ENCODE measurements at places on chromosomes 1 and 21.
A peak's percentile ranks its signal among the peaks of the same experiment; 100 is the strongest.

- no peak for DNase-seq
Measured at GRCh38 chr1:199123615-199124014, 484.8 kb downstream of the PTPRC start.

GRCh38 chr1:6118415-6118814 is 61.7 kb downstream of the CHD5 start:
- no peak for DNase-seq

DNA sequence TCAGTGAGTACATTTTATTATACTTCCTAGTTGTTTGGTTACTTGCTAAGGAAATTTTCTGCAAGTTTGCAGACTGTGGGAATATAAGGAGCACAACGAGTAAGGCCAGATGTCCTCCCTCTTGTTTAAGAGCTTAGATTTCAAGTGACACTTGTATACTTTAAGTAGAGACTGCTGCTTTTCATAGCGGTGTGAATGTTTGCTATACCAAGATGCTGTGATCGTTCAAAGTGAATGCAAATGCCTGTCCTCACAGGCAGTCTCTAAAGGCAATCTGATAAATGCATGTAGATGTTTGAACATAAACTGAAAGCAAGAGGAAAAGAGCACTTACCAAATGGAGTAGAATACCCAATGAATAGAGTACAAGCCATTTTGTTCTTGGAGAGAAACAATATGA is 226.4 kb downstream of the NRIP1 start:
- DNase-seq, result no peak

- DNase-seq, result no peak
Measured at GRCh38 chr1:84382127-84382526, 16.2 kb upstream of the DNASE2B start.

- peak; percentile 69 for DNase-seq
Measured at GRCh38 chr1:167439301-167439988, 78.9 kb downstream of the CD247 start.

DNA sequence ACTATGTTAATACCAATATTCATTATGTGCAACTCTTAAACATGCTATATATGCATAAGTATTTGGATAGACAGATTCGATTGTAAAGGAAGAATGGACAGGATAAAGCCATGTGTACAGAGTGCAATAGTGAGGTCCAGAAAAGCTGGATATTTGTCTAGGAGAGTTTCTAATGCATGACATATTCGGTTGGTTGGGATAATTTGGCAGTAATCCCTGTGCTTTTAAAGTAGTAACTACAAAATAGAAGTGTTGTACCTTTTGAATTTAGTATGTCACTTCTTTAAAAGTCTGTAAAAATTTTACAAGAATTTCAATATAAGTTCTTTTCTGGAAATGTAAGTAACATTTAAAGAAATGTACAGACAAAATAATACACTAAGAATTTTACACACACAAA is 774.5 kb downstream of the USP25 start:
- DNase-seq, result no peak

DNA sequence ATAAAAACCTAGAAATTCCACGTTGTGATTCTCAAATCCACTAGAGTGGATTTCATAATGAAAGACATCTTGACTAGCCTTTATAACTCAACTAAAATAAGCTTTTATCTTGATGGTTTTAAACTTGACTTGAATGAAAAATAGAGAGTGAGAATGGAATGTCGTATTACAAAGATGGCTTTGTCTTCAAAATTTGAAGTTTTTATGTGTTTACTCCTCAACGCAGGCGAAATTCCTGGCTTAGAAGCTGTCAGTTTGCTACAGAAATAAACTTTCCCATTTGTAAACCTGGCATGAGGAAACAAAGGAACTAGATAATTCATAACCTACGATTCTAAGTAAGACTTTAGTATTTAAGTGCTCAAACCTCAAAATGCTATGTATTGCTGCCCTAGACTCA is 90.0 kb upstream of the KRTAP19-8 start:
- no peak for DNase-seq

DNA sequence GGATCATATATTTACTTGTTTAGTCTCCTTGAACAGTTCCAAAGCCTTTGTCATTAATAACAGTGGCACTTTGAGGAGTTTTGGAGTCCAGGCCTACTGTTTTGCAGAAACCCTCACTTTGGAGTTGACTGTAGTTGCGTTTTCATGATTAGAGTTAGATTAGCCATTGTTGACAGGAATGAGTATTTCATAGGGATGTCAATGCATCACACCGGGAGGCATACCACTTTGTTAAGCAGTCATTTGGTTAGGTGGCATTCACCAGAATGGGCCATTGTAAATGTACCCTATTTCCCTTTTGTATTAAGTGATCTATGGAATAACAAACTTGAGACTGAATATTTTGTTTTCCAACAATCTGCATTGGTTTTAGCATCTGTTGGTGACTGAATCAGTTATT is 11.8 kb downstream of the MRPS6 start:
- DNase-seq, result no peak

- no peak for DNase-seq
Measured at GRCh38 chr1:55329808-55330432, 114.8 kb upstream of the USP24 start.

DNA sequence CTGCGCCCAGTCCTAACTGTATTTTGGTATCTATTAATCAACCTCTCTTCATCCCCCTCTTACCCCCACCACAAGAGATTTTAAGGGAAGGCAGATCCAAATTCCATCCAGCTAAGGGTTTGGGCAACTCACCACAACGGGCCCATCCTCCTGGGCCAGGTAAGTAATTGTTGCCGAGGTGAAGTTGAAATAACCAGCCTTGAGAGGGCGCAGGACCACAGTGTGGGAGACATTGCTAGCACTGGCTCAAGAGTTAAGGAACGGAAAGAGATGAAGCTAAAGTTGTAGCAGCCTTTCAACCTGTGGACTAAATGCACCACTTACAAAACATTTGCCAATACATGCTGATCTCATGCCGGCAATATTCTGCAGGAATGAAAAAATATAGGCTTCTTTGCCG is 5.9 kb downstream of the SSR2 start:
- DNase-seq, result no peak

DNA sequence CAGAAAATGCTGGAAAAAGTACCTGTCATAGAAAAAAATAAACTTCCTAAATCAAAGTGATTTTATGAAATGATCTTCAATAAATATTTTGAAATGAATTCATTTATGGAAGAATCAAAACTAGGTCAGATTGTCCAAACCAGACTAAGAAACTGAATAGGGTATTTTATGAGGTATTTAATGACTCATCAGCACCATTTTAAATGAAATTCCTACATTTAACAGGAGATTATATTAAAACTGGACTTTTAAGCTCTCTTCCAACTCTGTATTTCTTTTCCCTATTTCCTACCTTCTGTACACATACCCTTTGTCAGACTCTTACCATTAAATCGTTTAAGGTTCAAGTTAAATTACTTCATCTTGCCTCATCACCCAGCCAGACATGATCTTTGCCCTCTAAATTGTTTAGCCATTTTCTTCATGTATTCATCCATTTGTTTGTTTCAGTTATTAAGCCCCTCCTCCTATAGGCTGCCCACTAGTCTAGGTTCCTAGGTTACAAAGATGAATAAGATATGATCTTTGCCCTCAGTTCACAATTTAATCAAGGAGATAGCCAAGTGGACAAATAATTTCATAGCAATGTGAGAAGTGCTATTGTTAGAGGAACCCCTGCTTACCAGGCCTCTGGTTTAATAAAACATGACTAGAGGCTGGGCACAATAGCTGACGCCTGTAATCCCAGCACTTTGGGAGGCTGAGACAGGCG is 25.0 kb downstream of the TATDN3 start:
- no peak for DNase-seq

- DNase-seq, result no peak
Measured at GRCh38 chr1:246534114-246534513, 27.0 kb upstream of the SMYD3 start.

DNA sequence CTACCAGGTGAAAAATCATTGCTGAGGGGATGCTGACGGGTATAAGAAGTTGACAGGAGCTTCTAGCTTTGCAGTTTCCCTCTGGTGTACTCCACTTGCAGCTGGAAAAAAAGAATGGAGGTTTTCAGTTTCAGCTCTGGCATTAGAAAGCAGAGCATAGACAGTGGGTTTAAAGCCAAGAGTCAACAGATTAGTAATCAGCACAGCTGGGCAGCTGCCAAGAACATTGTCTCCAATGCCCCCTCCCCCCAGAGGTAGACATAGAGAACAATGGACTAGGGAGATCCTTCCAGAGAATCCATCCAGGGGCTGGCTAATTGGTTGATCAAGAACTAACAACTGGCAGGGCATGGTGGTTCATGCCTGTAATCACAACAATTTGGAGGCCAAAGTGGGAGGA is 10.1 kb upstream of the ZBTB8B start:
- peak; percentile 32 for DNase-seq

DNA sequence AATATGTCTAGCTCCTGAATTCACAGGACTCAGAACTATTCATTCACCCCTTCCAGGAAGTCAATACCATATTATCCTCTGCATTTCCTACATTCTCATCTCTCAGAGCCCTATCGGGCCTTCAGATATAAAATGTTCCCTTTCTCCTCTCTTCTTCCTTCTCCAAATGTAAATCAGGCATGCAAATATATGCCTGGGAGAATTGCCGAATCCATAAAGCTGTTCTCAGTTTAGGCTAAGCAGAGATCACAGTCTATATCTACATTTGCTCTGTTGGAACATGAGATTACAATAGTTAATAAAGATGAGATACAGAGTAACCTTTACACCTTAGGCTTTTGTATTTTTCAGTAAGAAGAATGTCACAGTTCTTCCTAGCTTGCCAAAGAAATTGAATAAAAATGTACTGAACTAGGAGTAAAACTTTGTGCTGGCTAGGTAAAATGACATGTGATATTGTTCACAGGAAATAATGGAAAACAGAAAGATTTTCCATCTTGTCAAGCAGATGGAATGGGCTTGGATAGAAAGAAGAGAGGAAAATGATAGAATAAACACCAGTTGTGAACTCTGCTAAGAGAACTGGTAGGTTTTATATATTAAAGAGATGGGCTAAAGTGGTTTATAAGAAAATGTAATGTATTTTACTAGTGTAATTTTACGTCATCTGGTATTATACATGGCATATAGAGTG is 161.5 kb downstream of the NRIP1 start:
- no peak for DNase-seq

- DNase-seq, result no peak
Measured at GRCh38 chr1:74963120-74963519, 171.1 kb upstream of the LHX8 start.

- DNase-seq, result no peak
Measured at GRCh38 chr1:247111700-247112478, 7.7 kb upstream of the ZNF669 start.

GRCh38 chr1:62356257-62356835 is 37.1 kb upstream of the KANK4 start:
- DNase-seq, result no peak

DNA sequence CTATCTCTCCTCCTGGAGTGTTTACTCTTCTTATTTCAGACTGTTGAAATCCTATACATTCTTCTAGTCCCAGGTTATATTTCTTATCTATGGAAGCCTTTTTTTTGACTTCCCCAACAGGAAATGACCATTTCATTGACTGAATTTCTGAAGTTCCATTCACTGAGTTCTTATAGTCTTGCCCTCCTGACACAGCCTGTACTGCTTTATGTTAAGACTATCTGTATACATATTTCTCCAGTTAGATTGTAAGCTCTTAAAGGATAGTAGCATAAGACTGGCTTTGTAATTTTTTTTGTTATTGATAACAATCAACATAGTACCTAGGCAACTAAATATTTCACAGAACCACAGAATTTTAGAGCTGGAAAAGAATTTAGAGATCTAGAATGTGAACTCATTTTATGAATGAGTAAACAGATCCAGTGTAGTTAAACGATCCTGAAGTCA is 14.9 kb upstream of the MACF1 start:
- DNase-seq, result no peak

DNA sequence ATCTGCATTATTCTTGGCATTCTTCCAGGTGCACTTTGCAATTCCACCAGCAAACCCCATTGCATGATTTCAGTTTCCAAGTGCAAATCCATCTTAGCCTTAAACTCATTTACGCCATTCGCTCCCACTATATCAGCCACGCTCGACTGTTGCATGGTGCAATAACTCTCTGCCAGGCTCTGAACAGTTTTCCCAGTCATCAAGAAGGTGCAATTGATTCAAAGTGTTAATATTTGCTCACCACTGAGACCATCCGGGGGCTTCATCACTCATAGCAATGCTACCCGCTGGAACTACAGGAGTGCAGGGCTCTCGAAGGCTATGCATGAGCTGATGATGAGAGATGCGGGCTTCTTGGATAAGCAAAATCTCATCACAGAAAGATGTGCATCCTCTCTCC is 488.2 kb downstream of the OMA1 start:
- no peak for DNase-seq

DNA sequence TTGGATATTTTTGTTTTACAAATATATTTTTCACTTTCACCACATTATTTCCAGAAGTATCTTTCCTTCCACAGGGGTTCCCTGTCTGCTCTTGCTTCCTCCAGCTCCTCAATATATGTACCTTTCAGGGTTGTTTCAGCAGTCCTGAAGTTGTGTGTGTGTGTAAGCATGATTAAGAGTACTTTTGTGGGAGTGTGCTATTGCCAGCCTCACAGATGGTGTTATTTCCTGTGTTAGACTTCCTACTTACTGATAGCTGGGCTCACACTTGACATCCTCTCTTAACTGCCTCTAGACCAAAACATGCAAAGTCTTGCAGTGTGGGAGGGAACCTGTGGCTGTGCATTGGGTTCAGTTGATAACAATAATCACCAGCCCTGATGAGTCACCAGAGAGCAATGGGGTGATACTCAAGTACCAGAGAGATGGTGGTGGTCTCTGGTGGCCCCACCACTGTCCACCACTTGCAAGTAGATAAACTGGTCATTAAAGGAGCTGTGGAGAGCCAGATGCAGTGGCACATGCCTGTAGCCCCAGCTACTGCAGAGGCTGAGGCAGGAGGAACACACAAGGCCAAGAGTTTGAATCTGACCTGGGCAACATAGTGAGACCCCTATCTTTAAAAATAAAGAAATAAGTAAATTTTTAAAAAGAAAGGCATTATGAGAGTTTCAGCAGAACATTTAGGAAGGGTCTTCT is 126.7 kb downstream of the NR5A2 start:
- DNase-seq, result no peak

- no peak for DNase-seq
Measured at GRCh38 chr1:206430031-206430983, 40.0 kb upstream of the IKBKE start.

- DNase-seq, result no peak
Measured at GRCh38 chr1:116182019-116182714, 71.0 kb downstream of the MAB21L3 start.

- no peak for DNase-seq
Measured at GRCh38 chr1:15362737-15363128, 47.0 kb upstream of the EFHD2 start.

Measured in dorsolateral prefrontal cortex (tissue), 122 donors.